ENCODE measurements at places on chromosomes 5 and 9.

DNA sequence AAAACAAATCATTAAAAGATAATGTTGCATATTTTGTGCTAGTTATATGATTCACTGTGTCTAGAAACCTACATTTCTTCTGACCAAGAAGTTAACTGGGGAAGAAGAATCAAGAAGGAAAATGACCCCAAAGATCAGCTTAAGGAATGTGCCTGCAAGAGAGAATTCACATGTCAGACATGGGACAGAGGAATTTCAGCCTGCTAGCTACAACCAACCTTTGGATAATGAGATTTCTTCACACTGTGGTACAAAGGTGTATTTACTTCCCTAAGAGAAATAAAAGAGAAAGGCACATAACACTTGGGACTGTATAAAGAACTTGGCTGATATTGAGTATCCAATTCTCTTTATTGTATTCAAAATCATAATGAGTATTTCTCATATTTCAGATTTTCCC lies 39.6 kb upstream of the ELL2 start:
- H3K4me3 ChIP-seq: no peak overlapping the region
- H3K27ac ChIP-seq: peak overlapping the region; percentile 20
- no peaks in the 10 kb centered on the region for H3K27me3 ChIP-seq
- DNase-seq: no peak
- peaks cover 16% of the 10 kb centered on the region for H3K4me1 ChIP-seq
- no peaks in the 10 kb centered on the region for H3K36me3 ChIP-seq

DNA sequence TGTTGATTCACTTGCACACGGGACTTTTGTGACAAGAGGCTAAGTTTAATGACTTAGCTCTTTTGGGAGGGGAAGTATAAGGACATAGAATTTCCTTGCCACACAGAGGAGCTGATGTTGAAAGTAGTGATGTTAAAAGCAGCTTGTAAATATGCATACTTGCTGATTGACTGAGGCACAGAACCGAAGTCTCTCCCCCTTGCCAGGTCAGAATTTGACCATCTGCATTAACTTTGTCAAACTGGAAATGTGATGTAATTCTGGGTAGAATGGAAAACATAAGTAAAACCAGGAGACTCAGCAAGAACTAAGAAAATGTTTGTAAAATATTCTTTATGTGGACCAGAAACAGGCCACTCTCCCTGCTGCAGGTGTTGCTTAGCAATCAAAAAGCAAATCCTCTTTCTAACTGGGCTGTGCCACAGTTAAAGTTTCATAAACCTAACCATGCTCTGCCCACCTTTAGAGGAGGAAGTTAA lies 284.2 kb downstream of the NR3C1 start:
- no peak overlapping the region for H3K27ac ChIP-seq

DNA sequence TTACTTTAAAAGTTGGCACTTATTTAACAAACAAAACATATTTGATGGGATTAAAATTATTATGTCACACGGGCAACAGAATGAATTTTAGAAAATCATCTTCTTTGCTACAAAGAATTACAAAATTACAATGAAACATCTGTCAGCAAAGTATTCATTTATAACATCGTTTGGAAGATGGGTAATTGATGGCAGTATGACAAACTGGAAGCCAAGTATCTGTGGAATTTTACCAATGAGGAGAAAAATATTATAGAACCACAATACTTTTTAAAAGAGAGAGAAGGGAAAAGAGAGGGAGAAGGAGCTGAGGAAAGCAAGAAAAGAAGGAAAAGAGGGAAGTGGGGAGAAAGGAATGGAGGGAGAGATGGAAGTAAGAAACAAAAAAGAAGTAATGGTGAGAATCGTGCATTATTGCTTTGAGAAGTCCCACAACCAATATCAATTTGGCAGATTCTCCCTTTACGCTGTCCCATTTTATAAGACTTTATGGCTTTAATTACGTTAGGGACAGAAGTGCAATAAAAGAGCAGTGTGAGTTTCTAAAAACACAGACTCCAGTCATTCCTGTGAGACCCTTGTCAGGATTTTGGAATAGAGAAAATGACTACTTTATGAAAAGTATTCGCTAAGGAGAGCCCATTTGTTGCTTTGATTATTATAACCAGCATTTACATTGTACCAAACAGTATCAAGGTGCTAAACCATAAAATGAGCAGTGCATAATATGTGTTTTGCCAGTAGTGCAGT lies 76.7 kb downstream of the LURAP1L start:
- DNase-seq: no peak
- peaks cover 33% of the 10 kb centered on the region for H3K4me1 ChIP-seq
- no peaks in the 10 kb centered on the region for H3K27me3 ChIP-seq
- H3K27ac ChIP-seq: peak overlapping the region; percentile 2

GRCh38 chr5:160419458-160420330 lies 813 bp upstream of the SLU7 start:
- H3K27ac ChIP-seq: peak overlapping the region; percentile 100
- peak overlapping the region; percentile 99 for H3K4me3 ChIP-seq
- H3K36me3 ChIP-seq: peaks cover 2% of the 10 kb centered on the region
- no peak for DNase-seq
- H3K4me1 ChIP-seq: peaks cover 60% of the 10 kb centered on the region
- no peaks in the 10 kb centered on the region for H3K27me3 ChIP-seq

GRCh38 chr5:3604501-3604900 lies 8.9 kb downstream of the IRX1 start:
- no peak for DNase-seq
- peaks cover 12% of the 10 kb centered on the region for H3K27me3 ChIP-seq
- peaks cover 5% of the 10 kb centered on the region for H3K36me3 ChIP-seq

DNA sequence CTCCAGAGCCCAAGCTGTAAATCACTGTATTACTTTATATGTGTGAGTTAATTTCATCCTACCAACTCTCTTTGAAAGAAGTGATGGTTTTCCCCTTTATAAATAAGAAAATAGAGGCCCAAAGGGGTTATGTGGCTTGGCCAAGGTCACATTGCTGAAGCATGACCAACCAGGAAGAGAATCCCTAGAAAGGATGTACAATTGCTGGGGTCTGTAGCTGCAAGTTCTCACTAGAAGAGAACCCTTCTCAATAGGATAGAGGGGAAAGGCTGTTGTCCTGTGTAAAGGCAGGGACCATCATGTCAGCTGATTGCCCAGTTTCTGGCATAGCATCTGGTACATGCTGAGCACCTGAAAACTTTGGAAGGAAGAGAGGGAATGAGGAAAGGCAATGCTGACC lies 39.0 kb upstream of the FAT2 start:
- H3K27ac ChIP-seq: no peak overlapping the region
- no peak overlapping the region for H3K4me3 ChIP-seq
- H3K27me3 ChIP-seq: no peaks in the 10 kb centered on the region
- peaks cover 63% of the 10 kb centered on the region for H3K4me1 ChIP-seq

- H3K27me3 ChIP-seq: no peaks in the 10 kb centered on the region
- no peaks in the 10 kb centered on the region for H3K4me1 ChIP-seq
- no peak overlapping the region for H3K27ac ChIP-seq
- no peak for DNase-seq
Observed at GRCh38 chr9:3809724-3810123, 283.9 kb upstream of the RFX3 start.

GRCh38 chr5:39209924-39210323 lies 9.4 kb downstream of the FYB1 start:
- no peaks in the 10 kb centered on the region for H3K36me3 ChIP-seq
- no peak for DNase-seq
- H3K27me3 ChIP-seq: peaks cover 6% of the 10 kb centered on the region
- H3K27ac ChIP-seq: no peak overlapping the region
- H3K4me3 ChIP-seq: no peak overlapping the region

GRCh38 chr5:171637811-171638210 lies 147.8 kb upstream of the SMIM23 start:
- no peaks in the 10 kb centered on the region for H3K27me3 ChIP-seq
- no peak for DNase-seq
- H3K4me1 ChIP-seq: peaks cover 39% of the 10 kb centered on the region
- H3K27ac ChIP-seq: no peak overlapping the region
- H3K4me3 ChIP-seq: no peak overlapping the region

- H3K27me3 ChIP-seq: no peaks in the 10 kb centered on the region
- no peak for DNase-seq
- no peak overlapping the region for H3K27ac ChIP-seq
- no peak overlapping the region for H3K4me3 ChIP-seq
Observed at GRCh38 chr5:80704221-80704620, 49.4 kb upstream of the DHFR start.

GRCh38 chr5:2095011-2095410 lies 212.3 kb upstream of the IRX4 start:
- H3K4me3 ChIP-seq: no peak overlapping the region
- DNase-seq: no peak
- H3K36me3 ChIP-seq: no peaks in the 10 kb centered on the region

DNA sequence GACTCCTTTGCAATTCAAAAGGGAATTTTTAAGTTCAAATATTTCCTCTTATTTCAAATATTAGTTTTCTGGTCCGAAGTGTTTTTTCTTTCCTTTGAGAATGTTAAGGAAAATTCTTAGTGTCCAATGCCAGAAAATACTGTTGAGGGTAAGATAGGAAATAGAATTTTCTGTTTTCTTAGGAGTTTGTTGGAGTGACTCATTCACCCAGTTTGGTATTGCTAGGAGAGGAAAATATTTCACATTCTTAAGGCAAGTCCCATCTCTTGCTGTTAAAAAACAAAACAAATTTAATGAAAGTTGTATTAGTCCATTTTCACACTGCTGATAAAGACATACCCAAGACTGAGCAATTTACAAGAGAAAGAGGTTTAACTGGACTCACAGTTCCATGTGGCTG lies 349.2 kb upstream of the ADAMTSL1 start:
- H3K4me3 ChIP-seq: no peak overlapping the region
- no peak for DNase-seq
- no peaks in the 10 kb centered on the region for H3K36me3 ChIP-seq
- no peaks in the 10 kb centered on the region for H3K27me3 ChIP-seq
- H3K4me1 ChIP-seq: peaks cover 43% of the 10 kb centered on the region

DNA sequence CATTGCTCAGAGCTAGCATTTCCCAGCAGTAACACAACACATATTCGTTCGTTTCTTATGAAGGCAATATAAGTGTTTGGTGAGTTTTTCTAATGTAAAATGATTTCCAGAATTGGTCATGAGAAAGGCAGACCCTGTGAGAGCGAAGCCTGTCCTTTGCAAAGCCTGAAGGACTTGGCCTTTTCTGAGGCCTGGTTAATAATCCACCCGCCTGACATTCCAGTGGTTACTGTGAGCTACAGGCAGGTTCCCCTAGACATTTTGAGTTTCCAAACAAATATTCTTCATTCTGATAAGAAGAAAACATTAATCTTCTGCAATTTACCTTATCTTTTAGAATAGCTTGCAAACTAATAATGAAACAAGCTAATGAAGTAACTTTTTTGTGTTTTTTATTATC lies 38.0 kb downstream of the ADAMTS16 start:
- DNase-seq: no peak
- peak overlapping the region; percentile 68 for H3K27ac ChIP-seq
- no peaks in the 10 kb centered on the region for H3K27me3 ChIP-seq
- H3K4me3 ChIP-seq: no peak overlapping the region
- peaks cover 48% of the 10 kb centered on the region for H3K4me1 ChIP-seq
- H3K36me3 ChIP-seq: peaks cover 5% of the 10 kb centered on the region

- no peak overlapping the region for H3K27ac ChIP-seq
- H3K27me3 ChIP-seq: no peaks in the 10 kb centered on the region
- no peak for DNase-seq
- peaks cover 10% of the 10 kb centered on the region for H3K4me1 ChIP-seq
- no peak overlapping the region for H3K4me3 ChIP-seq
Observed at GRCh38 chr5:109786206-109786855, 96.6 kb downstream of the MAN2A1 start.

GRCh38 chr5:82325155-82325554 lies 47.0 kb upstream of the RPS23 start:
- DNase-seq: no peak
- H3K27me3 ChIP-seq: no peaks in the 10 kb centered on the region
- peaks cover 9% of the 10 kb centered on the region for H3K36me3 ChIP-seq
- no peak overlapping the region for H3K27ac ChIP-seq
- H3K4me3 ChIP-seq: no peak overlapping the region

DNA sequence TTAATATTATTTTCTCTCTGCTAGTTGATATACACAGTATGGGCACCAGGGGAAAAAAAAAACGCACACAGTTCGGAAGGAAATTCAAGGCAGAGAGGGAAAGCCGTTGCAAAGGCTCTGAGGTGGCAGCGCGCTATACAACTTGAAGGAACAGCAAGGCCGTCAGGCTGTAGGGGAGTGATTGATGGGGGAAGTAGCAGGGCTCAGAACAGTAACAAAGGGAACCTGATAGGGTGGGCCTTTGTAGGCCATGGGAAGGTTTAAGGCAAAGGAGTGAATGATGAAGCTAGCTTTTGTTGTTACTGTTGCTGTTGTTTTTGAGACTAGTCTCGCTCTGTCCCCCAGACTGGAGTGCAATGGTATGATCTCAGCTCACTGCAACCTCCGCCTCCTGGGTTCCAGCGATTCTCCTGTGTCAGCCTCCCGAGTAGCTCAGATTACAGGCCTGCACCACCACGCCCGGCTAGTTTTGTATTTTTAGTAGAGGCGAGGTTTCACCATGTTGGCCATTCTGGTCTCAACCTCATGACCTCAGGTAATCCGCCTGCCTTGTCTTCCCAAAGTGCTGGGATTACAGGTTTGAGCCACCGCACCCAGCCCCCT lies 27.0 kb downstream of the AQP7 start:
- H3K4me3 ChIP-seq: peak overlapping the region; percentile 33
- H3K36me3 ChIP-seq: peaks cover 5% of the 10 kb centered on the region
- no peak for DNase-seq
- no peaks in the 10 kb centered on the region for H3K27me3 ChIP-seq
- H3K4me1 ChIP-seq: peaks cover 16% of the 10 kb centered on the region
- H3K27ac ChIP-seq: peak overlapping the region; percentile 75

DNA sequence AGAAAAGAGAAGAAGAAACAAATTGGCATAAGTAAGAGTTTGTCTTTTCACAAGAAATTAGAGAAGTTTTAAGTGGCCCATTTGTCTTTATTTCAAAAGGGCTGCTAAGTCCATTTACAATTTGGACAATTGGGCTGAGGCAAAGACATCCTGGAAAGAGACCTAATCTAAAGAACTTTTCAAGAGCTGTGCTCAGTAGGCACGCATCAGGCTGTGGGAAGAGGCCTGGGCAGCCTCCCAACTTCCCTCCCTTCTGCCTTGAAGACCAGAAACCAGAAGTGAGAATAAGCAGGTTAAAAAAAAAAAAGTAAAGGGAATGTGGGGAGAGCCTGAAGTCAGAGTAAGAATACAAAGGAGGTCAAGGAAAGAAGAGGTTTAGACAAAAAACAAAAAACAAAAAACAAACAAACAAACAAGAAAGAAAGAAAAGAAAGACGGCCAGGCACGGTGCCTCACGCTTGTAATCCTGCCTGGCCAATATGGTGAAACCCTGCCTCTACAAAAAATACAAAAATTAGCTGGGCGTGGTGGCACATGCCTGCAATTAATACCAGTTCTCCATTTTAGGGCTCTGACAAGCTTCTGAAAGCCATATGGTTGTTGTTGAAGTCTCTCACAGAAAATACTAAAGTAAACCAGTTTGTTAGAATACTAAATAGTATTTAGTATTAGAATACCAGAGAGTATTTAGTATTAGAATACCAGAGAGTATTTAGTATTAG lies 48.0 kb upstream of the CEP78 start:
- DNase-seq: no peak
- H3K36me3 ChIP-seq: peaks cover 1% of the 10 kb centered on the region
- H3K4me1 ChIP-seq: peaks cover 22% of the 10 kb centered on the region
- no peak overlapping the region for H3K27ac ChIP-seq
- peaks cover 5% of the 10 kb centered on the region for H3K27me3 ChIP-seq

All from chondrocyte (in vitro differentiated cells).